ENCODE measurements at places on chromosomes 16 and 17.
A peak's percentile ranks its signal among the peaks of the same experiment; 100 is the strongest.

DNA sequence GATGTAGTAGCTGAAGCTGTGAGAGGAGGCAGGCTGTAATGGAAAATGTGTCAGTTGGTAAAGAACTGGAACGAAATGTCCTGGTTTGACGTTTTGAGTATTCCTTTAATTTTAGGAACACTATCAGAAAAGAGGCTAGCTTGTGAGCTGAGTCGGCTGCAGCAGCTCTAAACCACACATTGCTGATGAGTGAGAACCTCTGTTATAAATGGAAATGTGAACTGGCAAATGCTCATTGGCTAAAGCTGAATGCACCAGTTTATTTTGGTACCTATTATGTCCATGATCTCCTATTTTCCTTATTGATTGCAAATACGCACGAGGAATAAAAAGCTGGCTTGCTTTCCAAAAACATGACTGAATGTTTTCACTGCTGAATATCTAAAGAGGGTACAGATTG, 11.0 kb upstream of the WIPI1 start:
- DNase-seq: peak; percentile 6

- DNase-seq: no peak
Observed at GRCh38 chr17:7147772-7148171, 31.4 kb downstream of the ASGR1 start.

DNA sequence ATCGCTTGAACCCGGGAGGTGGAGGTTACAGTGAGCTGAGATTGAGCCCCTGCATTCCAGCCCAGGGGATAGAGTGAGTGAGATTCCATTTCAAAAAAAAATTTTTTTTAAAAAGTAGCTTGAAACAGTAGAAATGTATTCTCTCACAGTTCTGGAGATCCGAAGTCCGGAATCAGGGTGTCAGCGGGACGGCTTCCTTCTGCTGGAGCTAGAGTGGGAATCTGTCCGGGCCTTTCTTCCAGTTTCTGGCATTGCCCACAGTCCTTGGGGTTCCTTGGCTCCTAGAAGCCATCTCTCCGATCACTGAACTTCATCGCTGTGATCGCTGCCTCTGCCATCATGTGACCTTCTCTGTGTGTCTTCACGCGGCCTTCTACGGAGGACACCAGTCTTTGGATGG, 181.2 kb upstream of the CIBAR2 start:
- no peak for DNase-seq

DNA sequence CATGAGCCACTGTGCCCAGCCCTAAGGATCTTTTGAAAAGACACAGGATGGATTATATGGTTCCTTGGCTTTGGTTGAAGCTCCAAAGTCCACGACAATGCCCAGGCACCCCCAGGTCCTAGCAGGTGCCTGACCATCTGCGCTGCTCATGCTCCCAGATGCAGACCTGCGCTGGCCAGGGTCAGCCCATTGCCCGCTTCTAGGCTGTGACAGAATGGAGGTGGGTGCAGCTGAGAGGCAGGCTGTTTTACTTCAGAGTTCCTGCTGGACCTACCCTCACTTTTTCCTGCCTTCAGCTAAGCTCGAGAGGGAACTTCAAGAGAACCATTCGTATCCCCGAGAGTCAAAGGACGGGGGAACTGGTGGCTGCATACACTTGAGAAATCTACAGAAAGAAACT, 60.5 kb downstream of the AMFR start:
- no peak for DNase-seq

DNA sequence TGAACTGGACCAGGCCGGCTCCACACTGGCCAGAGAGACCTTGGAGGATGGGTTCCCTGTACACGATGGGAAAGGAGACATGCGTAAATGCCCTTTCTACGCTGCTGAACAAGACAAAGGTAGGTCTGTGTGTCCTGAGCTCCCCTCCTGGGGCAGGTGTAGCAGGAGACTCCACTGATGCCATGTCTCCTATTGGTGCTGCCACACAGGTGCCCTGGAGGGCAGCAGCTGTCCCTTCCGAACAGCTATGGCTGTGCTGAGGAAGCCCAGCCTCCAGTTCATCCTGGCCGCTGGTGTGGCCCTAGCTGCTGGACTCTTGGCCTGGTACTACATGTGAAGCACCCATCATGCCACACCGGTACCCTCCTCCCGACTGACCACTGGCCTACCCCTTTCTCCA, 29.2 kb downstream of the CDIP1 start:
- no peak for DNase-seq

DNA sequence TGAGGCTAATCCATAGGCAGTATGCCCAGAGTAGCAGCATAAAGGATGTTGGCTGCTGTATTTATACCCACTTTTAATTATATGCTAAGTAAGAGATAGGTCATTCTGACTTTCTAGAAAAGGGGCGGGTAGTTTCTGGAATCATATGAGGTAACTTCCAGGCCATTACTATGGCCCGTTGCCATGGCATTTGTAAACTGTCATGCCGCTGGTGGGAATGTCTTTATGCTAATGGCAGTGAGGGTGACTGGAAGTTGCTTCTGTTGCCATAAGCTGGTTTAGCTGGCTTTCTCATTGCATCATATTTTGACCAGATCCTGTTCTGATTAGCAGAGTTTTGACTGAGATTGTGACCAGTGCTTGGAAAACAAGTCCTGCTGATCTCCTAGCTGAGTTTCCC, 929.6 kb upstream of the CDH8 start:
- no peak for DNase-seq

- peak; percentile 88 for DNase-seq
Observed at GRCh38 chr16:1772908-1773702, at the start of gene MRPS34. Gene MRPS34 (minus strand): TSS chr16:1773134. CDS start chr16:1773119, 15 bp downstream.

DNA sequence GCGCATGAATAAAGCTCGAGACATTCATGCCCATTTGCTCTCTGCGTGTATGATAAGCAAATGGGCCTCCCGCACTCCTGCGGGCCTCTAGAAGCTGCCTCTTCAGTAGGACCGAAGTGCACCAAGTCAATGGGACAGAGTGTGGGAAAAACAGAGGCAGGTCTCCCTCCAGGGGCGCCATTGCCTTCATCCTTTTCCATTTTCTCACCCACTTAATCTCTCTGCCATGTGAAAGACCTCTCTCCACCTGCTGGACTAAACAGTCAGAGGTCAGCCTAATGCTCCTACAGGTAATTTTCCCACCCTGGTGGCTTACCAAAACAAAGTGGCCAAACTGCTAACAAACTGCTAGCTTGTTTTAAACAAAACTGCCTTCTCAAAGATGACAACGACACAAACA, 210.9 kb downstream of the ZFHX3 start:
- DNase-seq: no peak

DNA sequence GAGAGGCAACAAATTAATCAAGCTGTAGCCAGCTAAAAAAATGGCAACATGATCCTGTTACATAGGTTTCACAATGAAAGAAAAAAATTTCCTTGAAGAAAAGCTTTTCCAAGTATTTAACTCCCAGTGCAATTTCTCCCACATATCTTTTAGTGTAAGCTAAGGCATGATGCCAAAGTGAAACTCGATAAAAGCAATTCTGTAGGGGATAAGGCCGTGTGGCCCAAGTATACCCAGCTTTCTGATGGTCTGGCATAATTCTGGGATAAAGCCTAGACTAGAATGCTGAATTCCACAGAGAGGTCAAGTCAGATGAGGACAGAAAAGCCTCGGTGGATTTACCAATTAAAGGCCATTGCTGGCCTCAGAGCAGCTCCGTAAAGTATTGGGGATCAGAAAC, 36.2 kb downstream of the CTCF start:
- no peak for DNase-seq

- no peak for DNase-seq
Observed at GRCh38 chr17:33125552-33125950, 133.9 kb downstream of the SPACA3 start.

- no peak for DNase-seq
Observed at GRCh38 chr17:8703001-8703400, 41.6 kb downstream of the CCDC42 start.

DNA sequence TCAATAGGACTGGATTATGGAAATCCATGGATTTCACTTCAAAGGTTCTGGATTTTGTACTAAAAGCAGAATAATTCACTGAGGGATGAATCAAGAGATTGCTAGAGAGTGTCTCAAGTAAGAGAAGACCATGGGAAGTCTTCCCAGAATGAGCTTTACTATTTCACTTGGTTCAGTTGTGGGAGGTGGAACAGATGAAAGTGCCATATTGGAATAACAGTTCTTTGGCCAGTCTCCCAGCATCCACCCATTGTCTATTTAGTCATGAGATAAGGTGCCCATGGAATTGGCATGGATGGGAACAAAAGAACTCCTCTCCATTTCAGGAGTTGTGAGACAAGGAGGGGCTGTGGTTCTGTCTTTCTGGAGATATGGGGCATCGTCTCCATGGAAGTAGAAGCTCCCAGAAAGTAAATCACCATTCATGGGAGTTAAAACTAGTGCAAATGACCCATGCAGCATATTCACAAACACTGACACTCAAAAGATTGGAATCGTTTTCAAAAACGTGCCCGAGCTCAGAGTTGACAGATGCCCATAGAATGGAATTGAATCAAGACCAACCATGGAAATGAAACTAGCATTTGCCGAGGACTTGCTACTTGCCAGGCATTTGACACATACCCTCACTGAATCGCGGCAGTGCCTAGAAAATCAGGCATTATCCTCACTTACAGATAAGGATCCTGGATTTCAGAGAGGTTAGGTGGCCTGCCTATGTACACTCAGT, 36.2 kb upstream of the CLEC3A start:
- DNase-seq: no peak

DNA sequence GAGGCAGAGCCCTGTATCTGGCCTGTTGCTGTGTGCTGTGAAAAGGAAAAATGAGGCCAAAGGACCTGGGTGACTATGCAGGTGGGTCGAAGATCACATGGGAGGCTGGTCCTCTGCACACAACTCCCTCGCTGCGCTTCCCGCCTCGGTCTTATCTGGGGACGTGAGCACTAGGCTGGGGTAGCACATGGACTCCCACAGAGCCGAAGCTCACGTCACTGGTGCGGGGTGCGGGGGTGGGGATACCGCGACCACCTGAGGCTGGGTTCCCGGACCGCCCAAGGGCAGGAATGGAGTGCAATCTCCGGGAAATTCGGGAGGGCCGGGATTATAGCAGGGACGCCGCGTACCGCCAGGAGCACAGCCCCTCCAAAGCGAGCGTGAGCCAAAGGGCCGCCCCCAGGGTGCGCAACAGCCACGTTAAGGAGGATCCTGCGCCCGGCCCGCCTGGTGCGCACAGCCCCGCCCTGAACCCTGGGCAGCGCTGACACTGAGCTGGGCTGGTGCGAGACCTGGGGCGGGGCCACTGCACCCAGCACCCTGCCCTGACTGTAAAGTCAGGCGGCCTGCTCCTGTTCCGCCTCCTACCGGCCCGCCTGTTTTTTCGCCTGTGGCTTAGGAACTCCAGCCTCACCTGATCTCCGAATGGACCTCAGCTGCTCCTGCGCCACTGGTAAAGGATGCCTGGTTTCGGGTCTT, 4.8 kb downstream of the MT1A start:
- DNase-seq: peak; percentile 88

Measured in NCI-H226 (cell line).